ENCODE measurements at places on chromosomes 12 and 14.

DNA sequence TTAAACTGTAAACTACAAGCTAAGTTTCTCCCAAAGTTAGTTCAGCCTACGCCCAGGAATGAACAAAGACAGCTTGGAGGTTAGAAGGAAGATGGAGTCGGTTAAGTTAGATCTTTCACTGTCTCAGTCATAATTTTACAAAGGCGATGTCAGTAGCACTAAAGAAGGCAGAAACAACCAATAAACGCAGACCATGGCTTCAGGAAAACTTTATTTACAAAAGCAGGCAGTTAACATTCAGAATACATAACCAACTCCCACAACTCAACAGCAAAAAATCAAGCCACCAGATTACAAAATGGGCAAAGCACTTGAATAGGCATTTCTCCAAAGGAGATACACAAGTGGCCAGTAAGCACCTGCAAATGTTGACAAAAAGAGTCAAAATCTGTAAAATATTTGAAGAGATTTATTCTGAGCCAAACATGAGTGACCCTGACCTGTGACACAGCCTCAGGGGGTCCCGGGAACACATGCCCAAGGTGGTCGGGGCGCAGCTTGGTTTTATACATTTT, 8.8 kb upstream of the ULK1 start:
- DNase-seq: no peak

- DNase-seq: no peak
These were observed 215.0 kb upstream of the EGLN3 start for GRCh38 chr14:34165847-34166350.

DNA sequence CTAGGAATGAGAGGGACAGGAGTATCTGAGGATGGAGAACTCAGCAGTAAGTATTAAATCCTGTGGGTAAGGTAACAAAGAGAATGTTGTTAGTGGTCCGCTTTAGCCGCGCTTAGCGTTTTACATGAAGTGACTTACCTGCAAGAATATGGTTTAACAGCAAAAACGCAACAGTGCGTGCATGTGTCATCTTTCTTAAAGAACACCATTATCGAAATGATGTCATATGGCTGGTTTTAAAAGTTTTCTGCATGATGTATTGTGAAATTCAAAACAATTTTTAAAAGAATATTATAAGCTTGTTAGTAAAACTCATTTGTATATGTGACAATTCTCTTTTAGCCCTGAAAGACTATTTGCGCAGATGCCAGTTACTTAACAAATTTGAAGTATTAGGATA, 1.7 kb downstream of the LEMD3 start:
- DNase-seq: no peak

- DNase-seq: no peak
These were observed 282.3 kb downstream of the CACNA1C start for GRCh38 chr12:2335109-2335508.

DNA sequence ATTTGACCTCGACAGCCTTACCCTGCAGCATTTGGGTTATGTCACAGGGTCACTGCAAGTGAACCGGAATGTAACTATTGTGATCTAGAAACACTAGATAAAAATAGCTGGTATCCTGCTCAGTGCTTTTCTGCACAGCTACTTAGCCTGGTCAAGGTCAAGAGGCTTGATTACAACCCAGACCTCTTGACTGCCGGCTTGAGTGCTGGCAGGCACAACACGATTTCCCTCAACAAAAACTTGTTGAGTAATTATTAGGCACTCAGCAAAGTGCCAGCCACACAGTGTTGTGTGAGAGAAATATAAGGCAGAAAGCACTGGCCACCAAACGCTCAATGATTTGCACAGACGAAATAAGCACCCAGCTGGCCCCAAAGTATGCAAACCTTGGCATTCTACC, 156.7 kb downstream of the NUAK1 start:
- no peak for DNase-seq

GRCh38 chr12:54300732-54301427, at the start of gene NFE2:
Gene NFE2 (minus strand): TSS chr12:54301015. CDS start chr12:54295248, 5,767 bp downstream.
- DNase-seq: peak; percentile 44

- DNase-seq: no peak
These were observed 112.2 kb upstream of the TMTC1 start for GRCh38 chr12:29895966-29896365.

- DNase-seq: no peak
These were observed 376.6 kb downstream of the ADGRD1 start for GRCh38 chr12:131330106-131330815.

DNA sequence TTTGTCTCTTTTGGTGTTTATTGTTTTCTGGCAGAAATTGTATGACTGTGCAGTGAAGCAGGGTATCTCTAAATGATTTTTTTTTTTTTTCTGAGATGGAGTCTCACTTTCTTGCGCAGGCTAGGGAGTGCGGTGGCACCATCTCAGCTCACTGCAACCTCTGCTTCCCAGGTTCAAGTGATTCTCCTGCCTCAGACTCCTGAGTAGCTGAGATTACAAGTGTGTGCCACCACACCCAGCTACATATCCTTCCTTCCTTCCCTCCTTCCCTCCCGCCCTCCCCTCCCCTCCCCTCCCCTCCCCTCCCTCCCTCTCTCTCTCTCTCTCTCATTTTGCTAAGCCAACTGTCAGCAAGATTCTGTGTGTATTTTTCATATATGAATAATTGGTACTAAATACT, 94.4 kb downstream of the PPHLN1 start:
- no peak for DNase-seq

GRCh38 chr12:126419131-126419530, 1353.9 kb downstream of the AACS start:
- DNase-seq: no peak

DNA sequence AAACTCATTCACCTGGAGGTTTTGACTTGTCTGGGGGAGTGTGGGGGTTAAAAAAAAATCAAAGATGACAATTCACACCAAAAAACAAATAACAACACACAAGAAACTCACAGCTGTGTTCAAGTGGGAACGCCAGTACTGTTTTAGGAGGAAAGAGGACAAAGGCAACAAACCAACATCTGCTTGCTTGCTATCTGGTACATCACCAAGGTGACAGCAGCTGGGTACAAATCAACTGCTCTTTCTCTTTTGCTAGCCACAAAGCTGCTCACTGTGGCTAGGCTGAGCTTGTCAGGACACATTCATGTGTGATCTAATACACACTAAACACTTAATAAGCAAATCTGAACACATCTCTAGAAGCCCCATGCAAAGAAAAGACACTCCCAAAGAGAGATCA, 128.0 kb upstream of the RAP1B start:
- no peak for DNase-seq

DNA sequence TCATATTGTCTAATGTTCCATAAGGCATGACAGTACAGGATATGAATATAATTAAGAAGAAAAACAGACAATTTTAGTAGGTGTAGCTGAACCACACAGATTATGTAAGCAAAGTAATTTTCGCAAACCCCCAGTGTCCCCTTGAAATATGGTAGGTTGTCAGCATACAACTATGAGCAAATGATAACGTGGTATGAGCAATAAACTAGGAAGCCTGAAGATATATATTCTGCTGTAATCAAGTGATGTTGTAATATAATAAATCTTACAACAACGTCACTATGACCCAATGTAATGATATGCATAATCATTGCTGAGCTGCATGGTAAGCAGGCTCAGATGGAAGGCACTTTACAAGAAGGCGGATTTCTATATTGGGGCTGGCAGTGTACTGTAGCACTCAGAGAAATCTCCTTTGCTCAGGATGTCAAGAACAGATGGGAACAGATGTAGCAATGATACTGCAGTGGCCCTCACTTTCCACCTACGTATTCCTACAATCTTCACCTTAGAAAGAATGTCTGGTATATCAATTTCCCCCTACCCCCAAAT, 47.8 kb upstream of the MYF6 start:
- DNase-seq: no peak

DNA sequence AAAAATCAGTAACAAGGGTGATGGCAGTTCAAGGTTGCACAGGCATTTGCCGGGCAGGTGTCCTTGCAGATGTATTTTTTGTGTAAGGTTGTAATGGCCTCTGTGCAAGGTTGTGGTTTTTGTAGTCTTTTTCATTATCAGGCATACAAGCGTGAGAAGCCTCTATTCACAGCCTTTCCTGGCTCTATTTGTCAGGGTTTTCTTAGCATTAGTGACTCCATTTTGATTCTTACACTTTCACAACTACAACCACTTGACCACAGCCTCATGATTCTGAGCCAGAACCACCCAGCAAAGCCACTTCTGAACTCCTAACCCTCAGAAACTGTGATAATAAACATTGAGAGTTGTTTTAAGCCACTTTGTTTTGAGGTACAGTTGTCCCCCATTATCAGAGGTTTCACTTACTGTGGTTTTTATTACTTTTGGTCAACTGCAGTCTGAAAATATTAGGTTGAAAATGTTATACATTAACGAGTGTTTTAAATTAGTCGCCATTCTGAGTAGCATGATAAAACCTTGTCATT, 27.5 kb upstream of the CHGA start:
- DNase-seq: no peak

GRCh38 chr12:97944576-97944975, 482.0 kb downstream of the RMST start:
- DNase-seq: no peak

DNA sequence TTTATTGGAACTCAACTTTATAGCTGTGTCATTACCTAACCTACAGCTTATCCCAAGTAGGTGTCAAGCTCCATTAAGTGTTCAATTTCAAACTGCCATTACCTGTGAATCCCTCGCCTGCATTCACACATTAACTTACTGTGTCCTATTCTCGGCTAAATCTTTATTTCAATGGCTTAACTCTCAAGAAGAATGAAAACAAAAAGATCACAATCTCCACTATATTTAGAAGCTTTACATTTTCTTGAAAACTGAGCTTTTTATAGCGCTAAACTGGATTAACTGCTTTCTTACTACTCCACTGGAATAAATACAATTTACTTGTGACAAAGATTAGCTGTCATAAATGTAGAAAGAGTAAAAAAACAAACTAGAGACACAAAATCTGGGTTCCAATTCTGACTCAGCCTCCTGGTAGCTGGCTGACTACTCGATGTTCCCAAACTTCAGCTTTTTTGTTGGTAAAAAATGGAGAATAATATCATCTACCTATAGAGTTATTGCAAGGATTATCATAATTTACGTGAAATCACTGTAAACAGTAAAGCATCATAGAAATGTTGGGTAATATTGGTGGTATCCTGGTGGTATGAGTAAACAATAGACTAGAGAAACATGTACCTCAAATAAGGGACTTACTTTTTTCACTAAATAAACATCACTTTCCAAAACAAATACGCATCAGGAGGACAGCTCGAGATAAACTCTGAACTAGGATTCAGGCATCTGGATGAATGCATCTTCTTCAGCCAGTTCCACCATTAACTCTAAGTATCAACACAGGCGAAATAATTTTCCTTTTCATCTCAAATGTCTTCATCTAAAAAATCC, 1.7 kb downstream of the RALGAPA1 start:
- no peak for DNase-seq

DNA sequence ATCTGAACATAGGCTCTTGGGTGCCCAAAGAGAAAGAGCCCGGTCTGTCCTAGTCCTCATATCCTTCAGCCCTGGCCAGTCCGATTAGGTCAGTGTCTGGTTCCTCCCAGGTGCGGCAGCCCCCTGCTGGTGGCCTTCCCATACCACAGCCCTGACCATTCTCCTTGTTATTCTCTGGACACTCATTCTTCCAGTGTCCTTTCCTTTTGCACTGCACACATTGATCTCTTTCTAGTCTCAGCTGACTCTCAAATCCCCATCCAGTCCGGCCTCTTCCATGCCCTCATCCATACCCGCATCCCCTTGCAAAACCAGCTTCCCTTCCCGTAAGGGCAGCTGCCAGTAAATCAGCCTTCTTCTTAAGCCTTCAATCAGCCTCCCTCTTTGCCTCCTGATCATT, 1316.3 kb downstream of the TMEM121 start:
- DNase-seq: no peak

DNA sequence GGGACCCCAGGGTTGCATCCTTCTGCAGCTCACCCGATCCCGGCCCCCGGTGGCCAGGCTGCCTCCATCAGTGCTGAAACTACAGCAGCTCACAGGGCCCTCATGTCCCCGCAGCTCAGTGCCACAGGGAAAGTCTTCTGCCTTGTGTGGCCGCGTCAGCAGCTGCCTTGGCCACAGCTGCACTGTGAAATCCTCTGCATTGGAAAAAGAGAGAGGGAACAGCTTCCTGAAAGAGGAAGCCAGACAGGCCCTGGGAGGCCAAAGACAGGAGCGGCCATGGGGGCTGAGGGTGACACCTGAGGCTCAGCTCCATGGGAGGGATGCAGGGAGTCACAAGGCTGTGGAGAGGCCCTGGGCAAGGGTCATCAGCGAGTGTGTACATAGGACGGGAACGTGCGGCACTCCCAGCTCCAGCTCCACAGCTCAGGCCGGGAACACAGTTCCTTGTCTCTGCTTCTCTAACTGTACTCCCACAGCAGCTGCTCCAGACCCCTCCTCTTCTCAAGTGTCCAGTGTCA, 32.7 kb downstream of the PARP2 start:
- DNase-seq: no peak

- no peak for DNase-seq
These were observed 84.3 kb downstream of the TNFAIP2 start for GRCh38 chr14:103207388-103208072.

GRCh38 chr12:23561364-23562345, 387.8 kb downstream of the SOX5 start:
- DNase-seq: no peak
